GM04503 (cell line): ENCODE measurements at places on chromosomes 3 and 15.

DNA sequence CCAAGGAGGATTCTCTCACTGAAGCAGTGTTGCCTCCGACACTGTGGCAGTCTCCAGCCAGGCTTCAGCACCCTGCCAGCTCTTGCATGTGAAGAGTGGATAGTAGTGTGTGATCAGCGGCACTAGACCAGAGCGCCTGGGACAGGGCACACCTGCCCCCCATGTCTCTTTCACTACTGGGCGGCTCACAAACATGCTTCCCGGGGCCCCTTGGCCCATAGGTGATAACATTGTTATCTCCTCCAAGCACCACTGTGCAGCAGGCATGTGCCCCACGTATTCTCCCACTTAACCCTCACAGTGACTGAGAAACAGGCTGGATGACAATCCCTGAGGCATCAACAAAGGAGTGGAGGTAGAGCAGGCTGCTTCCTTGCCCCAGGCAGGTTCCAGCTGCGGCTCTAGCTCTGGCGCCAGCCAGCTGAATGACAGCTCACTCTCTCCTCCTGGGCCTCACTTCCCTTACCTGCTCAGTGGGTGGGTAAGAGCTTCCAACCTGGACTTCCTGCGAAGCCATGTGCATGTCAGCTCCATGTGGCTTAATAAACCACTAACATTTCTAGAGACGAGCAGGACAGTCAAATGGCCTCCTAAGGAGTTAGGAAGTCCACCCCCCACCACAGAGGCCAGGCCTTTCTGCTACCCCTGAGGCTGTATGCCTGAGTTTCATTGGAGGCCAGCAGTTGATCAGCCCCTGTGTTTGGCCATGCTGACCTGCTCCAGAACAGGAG is 37.8 kb downstream of the KLF13 start:
- DNase-seq, result no peak

DNA sequence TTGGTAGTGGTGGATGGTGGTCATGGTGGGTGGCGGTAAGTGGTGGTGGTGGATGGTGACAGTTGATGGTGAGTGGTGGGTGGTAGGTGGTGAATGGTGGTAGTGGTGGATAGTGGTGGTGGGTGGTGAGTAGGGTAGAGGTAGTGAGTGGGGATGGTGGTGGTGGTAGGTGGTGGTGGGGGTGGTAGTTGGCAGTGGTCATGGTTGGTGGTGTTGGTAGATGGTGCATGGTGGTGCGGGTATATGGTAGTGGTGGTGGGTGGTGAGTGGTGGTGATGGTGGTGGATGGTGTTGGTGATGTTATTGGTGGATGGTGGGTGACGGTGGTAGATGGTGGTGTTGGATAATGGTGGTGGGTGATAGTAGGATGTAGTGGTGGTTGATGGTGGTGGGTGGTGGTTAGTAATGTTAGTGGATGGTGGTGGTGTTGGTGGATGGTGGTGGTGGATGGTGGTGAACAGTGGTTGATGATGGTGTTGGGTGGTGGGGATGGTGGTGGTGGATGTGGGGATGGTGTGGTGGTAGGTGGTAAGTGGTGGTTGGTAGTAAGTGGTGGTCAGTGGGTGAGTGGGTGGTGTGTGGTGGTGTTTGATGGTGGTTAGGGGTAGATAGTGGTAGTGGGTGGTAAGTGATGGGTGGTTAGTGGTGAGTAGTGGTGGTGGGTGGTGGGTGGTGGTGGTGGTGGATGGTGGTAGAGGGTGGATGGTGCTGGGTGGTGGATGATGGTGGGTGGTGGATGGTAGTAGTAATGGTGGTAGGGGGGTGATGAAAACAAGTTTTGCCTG is 16.7 kb upstream of the RIOX2 start:
- no peak for DNase-seq

DNA sequence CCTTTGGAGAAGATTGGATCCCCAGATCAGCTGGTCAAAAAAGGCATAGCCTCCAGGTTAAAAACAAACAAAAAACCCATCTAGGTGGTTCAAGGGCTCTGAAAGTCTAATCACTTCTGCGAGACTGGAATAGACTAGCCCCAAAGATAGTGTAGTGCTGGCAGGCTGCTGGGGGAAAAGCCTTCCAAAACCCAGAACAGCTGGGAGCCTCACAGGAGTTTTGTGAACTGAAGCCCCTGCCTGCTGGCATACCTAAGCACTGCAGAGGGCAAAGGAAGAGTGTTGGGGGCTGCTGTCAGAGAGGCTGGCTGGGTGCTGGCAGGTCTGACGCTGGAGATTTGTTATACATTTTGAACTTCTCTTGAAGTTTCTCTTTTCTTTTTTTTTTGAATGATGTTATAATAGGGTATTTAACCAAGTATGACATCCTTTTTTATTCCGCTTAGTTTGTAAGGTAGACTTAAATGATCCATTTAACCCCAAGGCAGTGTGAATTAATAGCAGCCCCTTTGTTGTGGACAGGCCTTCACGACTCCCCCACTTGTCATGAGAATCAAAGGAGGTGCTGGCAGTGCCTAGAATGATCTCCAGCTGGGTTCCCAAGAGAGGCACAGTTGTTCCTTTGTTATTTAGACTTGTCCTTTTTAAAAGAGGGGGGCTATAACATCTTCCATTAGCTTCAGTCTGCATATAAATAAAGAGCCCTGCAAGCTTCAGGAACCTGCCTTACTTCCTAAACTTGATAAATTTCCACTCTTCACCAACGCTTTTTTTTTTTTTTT is 53.9 kb downstream of the CRTC3 start:
- DNase-seq, result no peak

DNA sequence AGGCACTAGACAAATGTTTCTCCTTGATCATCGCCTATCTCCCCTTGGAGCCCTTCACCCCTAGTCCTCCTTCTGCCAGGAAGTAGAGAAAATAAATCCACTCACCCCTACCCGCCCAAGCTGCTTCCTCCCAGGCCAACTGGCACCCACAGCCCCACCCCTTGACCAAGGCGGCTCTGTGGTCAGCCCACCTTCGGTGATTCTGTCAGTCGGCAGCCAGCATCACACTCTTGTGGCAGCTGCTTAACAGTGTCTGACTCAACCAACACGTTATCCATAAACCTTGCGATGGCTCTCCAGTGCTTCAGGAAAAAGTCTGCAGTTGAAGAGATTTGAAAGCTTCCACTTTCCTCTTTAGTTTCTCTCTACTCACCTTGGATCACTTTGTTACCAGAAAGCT is 7.6 kb downstream of the SHF start:
- no peak for DNase-seq

DNA sequence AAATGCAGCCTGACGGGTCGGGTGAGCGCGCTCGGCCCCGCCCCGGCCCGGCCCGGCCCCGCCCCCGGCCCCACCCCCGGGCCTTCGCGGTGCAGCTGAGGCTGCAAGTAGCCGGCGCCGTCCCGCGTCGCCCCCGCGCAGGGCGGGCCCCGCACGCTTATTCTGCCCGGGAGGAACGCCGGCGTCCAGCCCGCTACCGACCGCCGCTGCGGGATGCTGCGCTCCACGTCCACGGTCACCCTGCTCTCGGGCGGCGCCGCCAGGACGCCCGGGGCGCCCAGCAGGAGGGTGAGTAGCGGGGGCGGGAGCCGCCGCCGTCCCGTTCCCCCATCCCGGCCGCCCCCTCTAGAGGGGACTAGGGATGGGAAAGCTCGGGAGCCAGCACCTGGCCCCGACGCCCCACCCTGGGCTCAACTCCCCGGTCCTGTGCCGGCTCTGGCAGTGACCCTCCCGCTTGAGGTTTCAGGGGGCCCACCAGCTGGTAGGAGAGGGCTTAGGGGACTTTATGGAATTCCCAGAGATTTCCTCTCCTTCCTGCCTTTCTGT is at the start of gene MYZAP:
MYZAP (plus strand) TSS at position 83 of the 546 bp plus-strand sequence; CDS start at position 214, 131 bp downstream.
- DNase-seq, result no peak

DNA sequence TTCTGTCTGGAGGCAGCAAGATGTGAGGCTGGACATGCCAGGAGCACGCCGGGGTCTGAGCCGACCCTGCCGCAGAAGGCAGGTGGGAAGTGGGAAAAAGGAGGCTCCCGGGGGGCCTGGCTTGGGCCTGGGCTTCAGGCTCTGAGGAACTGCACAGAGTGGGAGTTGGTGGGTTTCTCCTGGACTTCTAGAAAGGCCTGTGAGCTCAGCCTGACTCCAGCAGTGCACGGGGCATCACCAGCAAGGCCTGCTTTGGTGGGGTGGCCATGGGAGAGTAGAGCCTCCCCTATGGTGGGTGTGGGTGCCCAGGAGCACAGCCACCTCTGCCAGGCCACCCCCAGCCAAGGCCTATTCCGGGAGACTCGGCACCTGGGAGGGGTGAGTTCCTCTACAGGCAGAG is 18.1 kb upstream of the SLC41A3 start:
- DNase-seq, result no peak

- no peak for DNase-seq
Measured at GRCh38 chr3:152825566-152825965, 9.4 kb upstream of the P2RY1 start.

DNA sequence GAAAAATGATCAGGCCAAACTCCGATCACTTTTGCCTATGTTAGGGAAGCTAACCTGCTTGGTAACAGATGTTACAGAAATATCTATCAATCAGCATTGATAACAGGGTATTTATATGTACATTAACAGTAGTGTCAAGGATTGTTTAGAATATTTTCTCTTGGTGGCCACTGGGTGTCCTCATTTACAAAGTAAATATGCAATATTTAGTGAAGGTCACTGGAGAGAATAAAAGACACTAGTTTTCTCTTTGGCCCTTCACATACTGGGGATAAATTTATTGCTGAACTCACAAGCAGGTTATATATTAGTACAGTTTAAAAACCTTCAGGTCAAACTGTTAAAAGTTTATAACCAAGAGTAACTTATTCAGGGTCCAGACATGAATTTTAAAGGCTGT is 69.0 kb downstream of the TIGIT start:
- no peak for DNase-seq

GRCh38 chr3:196274585-196274984 is 12.9 kb downstream of the PCYT1A start:
- no peak for DNase-seq

GRCh38 chr3:159032311-159032710 is 230.5 kb downstream of the MFSD1 start:
- no peak for DNase-seq

- no peak for DNase-seq
Measured at GRCh38 chr15:83723216-83723615, 69.3 kb downstream of the ADAMTSL3 start.

DNA sequence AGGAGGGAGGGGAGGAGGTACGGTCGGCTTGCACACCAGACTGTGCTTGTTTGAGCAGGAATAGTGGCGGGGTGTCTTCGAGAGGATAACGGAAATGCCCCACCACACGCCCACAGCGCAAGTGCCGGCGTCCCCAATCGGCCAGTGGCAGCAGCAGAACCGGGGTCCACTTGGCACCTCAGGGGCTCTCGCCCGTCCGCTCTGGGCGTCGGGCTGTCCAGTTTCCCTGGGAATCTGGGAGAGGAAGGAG is 53.7 kb downstream of the CCDC54 start:
- no peak for DNase-seq

GRCh38 chr3:99846477-99847160 is 29.0 kb downstream of the CMSS1 start:
- peak; percentile 55 for DNase-seq

- DNase-seq, result no peak
Measured at GRCh38 chr3:131403216-131403895, 21.8 kb downstream of the NUDT16 start.

GRCh38 chr3:123525433-123525832 is 59.4 kb downstream of the HACD2 start:
- no peak for DNase-seq

DNA sequence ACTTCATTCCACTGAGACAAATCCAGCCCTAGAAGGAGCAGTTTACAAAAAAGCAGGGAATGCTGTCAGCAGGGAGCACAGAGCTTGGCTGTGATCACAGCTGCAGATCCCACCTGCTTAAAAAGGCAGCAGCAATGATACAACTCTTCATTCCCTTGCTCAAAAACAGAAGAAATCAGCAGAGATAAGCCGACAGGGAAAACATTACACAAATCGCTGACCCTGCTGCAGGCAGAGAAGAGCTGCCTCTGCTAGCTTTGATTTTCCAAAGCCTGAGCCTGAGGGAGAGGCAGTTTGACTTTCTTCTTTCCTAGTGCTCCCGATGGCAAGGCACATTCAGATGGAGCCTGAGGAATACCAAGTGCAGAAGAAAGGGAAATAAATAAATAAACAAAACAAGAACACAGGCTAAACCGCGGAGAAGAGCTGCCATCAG is 80.2 kb downstream of the SHQ1 start:
- DNase-seq, result no peak

- no peak for DNase-seq
Measured at GRCh38 chr15:72315706-72316370, 4.1 kb downstream of the CELF6 start.

DNA sequence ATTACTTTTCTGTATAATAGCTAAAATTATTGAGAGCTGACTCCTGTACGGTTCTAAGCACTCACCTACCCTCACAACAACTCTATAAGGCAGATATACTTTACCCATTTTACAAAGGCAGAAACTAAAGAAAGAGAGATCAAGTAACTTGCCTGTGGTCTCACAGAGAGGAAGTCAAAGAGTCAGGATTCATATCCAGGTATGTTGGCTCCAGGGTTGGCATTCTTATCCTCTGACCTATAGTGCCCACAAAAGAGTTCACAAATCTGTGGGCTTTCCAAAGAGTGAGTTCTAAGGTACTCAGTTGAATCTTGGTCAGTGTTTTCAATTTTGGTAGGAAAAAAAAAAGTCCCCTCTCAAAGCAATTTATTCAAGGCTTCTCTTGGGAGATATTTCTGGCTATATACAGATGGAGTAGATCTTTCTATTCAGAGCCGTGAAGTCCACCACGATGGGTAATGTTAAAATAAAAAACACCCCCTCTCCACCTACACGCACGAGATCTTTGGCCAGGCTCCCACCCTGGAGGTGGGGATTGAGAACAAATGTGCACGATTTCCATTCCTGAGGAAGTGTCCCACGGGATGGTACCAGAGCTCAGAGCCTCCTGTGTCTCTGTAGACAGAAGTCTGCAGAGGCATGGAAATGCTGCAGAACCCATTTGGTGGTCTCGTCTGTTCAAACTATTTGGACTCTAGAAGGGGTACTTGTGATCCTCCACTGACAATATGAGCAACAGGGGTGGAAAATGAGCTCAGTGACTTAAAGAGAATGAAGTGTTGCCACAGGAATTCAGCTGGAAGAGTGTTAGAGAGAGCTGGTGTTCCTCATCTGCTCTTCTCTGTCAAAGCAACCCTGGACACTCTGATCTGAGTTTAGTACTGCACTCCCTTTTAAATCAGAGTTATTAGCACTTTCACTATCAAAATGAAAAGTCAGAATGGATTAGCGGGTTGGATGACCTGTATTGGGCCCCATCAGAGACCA is 212.1 kb upstream of the EIF1B start:
- no peak for DNase-seq

- no peak for DNase-seq
Measured at GRCh38 chr3:69255928-69256327, 130.0 kb downstream of the FRMD4B start.

DNA sequence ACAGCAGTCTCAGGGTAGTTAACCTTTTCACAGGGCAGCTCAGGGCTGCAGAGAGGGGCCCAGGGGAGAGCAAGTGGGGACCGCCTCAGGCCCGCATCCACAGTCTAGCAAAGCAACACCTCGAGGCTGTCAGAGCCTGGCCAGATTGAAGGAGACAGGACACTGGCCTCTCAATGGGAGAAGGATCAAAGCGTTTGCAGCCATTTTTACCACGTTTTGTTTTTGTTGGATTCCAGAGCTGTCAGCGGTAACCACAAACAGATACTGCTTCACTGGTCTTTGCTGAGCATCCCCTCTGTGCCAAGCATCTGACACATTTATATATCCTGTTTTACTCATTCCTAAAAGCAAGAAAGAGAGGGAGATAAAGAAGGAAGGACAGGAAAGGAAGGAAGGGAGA is 153.8 kb downstream of the SHQ1 start:
- DNase-seq, result no peak
